ENCODE measurements at places on chromosomes 13 and 19.
A peak's percentile ranks its signal among the peaks of the same experiment; 100 is the strongest.

DNA sequence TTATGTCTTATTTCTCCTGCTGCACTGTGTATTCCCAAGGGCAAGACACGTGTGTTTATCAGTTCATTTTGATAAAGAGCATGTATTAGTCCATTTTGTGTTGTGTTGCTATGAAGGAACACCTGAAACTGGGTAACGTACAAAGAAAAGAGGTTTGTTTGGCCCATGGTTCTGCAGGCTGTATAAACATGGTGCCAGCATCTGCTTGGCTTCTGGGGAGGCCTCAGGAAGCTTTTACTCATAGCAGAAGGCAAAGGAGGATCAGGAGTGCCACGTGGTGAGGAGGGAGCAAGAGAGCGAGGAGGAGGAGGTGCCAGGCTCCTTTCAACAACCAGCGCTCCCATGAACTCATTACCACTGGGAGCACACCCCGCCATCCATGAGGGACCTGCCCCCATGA, 214.0 kb downstream of the UQCRFS1 start:
- DNase-seq: no peak

DNA sequence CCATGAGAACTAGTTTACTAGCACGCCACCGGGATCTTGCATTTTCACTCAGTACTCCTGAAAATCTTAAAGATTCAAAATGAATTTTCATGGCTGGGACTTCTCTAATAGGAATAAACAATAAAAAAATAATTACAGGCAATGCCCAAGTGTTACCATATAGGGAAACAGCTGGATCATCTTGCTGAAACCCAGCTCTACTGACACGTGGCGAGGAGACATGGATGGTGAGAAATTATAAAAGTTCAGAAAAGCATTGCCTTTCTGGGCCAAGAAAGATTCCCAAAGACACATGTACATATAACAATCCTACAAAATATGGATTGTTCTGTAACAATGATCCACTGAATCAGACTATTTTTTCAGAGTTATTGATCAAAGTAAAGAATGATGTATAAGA, 209.3 kb downstream of the RGCC start:
- DNase-seq: no peak

DNA sequence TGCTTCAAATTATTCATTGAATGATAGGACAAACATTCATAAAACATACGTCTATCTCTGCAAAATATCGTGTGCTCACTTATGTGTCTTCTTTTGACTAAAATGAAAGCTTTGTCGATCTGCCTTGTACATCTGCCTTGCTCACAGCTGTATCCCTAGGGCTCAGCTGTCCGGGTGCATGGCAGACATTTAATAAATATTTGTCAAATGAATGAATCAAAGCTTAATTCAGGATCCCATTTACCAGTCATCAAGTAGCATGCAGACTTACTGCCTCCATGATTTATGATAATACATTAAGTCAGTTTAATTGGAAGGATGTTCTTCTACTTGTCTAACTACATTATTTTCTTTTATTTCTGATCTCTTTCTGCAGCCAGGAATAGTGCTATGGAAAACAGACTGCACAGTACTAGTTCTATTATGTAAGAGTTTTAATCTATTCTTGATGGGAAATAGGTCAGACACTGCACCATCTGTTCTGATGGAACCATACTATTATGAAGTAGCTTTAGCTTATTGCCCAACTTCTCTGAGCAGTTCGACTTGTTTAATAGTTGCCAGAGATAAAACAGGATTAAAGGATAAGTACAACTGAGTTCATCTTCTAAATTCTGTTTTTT, 13.2 kb downstream of the SLC46A3 start:
- no peak for DNase-seq

DNA sequence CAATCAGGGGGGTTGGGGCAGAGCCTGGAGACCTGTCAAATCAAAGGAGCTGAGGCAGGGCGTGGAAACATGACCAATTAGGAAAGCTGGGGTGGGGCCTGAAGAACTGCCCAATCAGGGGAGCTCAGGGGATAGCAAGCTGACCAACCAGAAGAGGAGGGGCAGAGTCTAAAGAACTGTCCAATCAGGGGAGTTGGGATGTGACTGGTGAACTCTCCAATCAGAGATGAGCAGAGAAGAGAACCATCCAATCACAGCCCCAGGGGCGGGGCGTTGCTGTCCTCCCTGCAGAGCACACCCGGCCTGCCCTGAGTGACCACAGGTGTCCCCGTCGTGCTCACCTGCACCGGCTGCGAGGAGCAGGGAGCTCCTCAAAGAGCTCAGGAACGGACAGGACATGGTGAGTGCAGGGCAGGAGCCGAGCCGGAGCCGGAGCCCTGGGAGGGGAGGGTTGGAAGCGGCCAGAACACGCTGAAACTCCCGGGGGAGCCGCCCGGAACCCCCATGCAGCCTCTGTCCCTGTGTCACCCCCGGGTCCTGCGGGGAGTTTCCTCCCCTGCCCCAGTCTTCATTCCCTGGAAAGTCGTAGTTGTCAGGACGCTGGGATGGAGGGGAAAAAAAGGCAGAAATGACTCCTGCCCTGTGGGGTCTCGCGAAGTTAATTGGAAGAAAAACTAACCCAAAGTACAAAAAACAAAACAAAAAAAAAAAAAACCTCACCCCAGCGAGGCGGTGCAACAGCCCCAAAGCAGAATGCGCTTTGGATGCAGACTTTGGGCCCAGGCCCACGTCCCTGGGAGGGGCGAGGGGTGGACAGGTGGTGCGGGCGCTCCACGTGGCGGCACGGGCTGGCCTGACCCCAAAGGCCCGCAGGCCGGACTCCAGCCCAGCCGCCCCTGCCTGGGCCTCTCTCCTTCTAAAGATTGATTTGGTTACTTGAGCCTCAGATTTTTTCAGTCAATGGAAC, at the start of gene ZNF556:
TSS of gene ZNF556 (plus strand) at position 311 of the 967 bp plus-strand sequence. CDS start at position 398, 87 bp downstream.
- no peak for DNase-seq

GRCh38 chr19:19256072-19256969, 16.8 kb downstream of the TM6SF2 start:
- DNase-seq: no peak

DNA sequence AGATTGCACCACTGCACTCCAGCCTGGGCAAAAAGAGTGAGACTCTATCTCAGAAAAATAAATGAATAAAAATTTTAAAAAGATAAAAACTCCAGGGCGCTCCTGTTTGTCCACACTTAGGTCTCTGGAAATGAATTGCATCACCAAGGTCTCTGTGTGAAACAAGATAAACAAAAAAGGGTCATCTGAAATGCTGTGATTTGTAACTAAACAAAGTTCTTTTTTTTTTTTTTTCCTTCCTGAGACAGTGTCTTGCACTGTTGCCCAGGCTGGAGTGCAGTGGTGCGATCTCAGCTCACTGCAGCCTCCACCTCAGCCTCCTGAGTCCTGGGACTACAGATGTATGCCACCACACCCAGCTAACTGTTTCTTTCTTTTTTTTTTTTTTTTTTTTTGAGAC, 11.5 kb downstream of the FZR1 start:
- DNase-seq: no peak

- DNase-seq: no peak
Measured at GRCh38 chr19:30630289-30631032, 258.3 kb downstream of the ZNF536 start.

DNA sequence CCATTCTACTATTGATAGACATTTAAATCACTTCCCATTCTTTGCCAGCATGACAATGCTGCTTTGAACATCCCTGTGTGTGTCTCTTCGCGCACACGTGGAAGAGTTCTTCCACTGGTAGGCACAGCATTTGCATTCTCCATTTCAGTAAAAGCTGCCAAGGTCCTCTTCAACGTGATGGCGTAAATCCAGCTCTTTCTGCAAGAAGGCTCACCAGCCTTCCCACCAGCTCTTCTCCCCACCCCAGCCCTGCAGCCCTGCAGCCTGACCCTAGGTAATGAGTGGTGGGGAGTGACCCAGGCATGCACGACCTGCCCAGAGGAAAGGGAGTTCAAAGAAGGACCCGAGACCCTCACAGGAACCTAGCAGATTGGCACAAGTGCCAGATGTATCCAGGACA, 31.7 kb upstream of the FFAR2 start:
- no peak for DNase-seq

GRCh38 chr19:27660428-27660827, 1552.5 kb downstream of the UQCRFS1 start:
- DNase-seq: no peak

DNA sequence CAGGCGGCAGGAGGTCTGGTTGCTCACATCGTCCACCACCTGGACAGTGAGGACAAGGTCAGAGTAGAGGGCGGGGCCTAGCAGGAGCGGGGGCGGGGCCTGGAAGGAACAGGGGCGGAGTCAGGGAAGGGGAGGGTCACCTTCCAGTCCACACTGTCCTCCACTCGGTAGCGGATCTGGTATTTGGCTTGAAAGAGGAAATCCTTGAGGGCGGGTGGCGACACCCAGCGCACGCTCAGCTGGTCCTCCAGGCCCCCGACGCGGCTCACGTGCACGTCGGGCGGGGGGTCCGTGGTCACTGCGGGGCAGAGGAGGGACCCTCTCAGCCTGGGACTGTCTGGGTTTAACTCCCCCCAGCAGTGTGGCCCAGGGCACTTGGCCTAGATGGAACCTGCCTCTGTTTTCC, 8.2 kb downstream of the REX1BD start:
- DNase-seq: no peak

DNA sequence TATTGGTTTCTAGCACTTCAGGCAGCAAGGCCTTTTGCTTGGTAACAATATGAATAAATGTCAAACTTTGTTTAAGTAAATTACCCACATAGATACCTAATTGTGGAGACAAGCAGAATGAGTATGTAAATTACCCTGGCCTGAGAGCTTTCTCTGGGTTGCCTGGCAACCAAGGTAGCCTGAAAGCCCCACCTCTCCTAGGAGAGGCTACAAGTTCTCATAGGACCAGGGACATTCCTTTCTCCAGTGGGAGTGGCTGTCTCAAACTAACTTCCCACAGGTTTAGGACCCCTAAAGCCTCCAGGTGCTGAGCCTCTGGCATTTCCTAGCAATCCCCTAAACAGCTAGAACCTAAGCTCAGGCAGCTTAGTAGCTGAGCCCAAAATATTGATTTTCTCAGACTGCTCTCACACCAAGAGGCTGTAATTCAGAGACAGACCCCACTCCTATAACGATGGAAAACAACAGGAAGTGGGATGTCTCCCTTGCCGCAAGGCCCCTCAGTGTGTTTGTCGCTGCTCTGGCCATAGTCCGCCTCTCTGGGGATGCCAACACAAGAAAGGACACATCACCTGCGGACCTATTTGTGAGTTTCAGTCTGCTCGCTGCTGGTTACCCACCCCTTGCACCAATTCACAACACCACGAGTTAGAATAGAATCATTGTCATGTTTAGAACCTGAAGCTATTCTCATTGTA, 207.3 kb downstream of the DLEU7 start:
- no peak for DNase-seq

DNA sequence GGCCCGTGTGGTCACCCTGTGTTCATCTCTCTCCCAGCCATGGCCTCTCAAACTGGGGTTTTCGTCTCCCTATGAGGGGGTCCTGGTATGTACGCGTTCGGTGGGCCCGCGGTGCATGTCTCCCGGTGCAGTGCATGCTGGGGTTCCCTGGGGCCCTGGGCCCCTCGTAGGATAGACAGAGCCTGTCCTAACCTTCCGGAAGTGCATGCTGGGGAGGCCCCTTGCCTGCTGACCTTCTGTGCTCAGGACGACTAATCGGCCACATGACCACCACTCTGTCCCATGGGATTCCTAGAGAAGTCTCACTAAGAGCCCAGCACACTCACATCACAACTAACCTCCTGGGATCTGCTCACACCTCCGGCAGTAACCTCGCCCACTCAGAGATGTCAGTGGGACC, 4.9 kb upstream of the USE1 start:
- no peak for DNase-seq

- DNase-seq: no peak
Measured at GRCh38 chr19:17184371-17184841, 30.8 kb upstream of the USE1 start.

DNA sequence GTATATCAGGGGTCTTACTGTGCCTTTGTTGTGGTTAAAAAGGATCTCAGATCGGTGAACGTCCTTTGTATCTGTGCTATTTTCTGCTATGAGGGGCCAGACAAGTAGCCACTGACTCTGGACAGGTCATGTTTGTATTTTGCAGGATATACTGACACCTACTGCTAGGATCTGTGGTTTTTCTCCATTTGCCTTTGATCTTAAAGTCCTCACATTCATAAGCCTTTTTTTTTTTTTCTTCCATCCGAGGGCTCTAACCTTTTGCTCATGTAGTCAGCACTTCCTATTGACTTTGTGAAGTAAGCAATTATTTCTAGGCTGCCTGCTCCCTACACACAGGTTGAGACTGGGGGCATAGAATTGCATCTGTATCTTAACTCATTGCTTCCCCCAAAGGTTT, 106.2 kb downstream of the SLITRK5 start:
- no peak for DNase-seq

DNA sequence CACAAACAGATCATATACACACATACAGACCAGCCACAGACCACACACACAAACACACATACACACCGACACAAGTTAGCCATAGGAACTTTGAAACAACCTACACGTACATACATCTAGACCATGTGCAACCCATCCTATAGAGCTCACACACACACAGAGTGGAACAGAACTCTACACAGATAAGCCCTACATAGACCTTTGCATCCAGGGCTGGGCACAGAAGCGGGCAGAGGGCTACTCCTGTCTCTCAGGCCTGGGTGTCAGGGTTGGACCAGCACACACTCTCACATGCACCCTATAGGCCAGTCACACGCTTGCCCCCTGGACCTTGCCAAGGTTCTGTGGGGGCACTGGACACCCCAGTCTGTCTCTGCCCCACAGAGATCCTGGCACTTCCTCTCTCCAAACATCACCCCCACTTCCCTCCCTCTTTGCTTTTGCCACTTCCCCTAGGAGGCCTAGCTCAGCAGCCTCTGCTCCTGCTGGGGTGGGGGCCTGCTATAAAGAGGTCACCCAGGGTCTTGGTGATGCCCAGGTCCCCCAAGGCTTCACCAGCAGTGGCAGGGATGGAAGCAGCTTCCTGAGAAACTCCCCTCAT, 5.8 kb upstream of the JUNB start:
- DNase-seq: no peak

GRCh38 chr13:80245162-80245733, 95.7 kb downstream of the SPRY2 start:
- DNase-seq: no peak

GRCh38 chr13:68927387-68928026, 1180.1 kb upstream of the ATXN8OS start:
- DNase-seq: no peak

GRCh38 chr13:30464496-30465342, 1.0 kb downstream of the HMGB1 start:
- DNase-seq: peak; percentile 65

GRCh38 chr19:42017040-42017439, 23.0 kb upstream of the ATP1A3 start:
- DNase-seq: no peak

DNA sequence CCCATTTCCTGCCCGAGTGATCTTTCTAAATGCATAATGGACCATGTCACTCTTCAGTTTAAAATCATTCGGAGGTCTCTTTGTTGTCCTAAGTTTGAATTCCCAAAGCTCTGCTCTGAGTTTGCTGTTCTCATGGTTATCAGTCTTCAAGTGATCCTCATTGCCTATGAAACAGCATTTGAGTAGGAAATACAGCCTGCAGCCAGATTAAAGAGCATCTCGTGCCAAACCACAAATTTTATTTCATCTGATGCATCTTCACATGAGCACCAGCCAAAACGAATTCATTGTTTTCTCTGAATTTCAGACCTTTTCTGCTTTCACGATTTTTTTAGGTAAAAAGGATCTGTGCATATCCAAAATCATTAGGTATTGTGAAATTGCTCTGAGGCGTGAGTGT, 299.6 kb downstream of the TDRD3 start:
- DNase-seq: no peak

GRCh38 chr19:35872180-35872579, 3.8 kb downstream of the APLP1 start:
- no peak for DNase-seq

- DNase-seq: no peak
Measured at GRCh38 chr13:104817271-104817670, 1718.2 kb downstream of the EFNB2 start.

GRCh38 chr13:52846567-52847321, 1.7 kb downstream of the PCDH8 start:
- DNase-seq: peak; percentile 34

Data from stimulated activated CD4-positive, alpha-beta T cell treated with anti-CD3 and anti-CD28 coated beads, TNF-alpha, amount 100 ng/mL, for 24 hours (primary cell).